ENCODE measurements at places on chromosomes 1 and 21.

DNA sequence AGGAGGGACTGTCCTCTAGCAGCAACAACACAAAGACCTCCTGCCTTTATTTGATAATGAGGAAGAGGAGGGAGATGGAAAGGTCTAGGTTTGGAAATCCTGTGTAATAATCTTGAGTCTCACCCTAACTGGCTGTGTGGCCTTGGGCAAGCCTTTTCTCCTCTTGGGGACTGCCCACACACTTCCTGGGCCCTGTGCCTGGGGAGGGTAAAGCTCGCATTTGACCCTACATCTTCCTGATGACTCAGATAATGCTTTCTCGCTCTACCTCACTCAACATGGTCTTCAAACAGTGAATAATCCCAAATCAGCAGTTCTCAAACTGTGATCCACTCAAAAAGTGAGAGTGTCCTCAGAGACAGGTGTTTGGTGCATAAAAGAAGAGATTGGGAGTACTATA is 81.2 kb downstream of the VWA5B1 start:
- DNase-seq = no peak

DNA sequence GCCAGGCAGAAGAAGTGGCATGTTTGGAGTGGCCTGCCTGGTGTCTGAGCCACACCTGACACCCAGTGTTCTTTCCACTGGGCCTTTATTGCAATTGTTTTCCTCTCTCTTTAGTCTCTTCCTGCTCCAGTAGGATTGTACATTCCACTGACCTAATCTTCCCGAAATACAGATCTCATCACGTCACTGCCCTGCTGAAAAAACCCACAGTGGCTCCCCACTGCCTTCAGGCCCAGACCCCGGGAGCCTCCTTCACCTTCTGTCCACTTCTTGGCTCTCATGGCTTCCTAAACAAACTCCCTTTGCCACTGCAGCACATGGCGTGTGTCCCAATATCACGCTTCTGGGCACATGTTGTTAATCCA is 25.3 kb upstream of the ATP5PO start:
- no peak for DNase-seq

DNA sequence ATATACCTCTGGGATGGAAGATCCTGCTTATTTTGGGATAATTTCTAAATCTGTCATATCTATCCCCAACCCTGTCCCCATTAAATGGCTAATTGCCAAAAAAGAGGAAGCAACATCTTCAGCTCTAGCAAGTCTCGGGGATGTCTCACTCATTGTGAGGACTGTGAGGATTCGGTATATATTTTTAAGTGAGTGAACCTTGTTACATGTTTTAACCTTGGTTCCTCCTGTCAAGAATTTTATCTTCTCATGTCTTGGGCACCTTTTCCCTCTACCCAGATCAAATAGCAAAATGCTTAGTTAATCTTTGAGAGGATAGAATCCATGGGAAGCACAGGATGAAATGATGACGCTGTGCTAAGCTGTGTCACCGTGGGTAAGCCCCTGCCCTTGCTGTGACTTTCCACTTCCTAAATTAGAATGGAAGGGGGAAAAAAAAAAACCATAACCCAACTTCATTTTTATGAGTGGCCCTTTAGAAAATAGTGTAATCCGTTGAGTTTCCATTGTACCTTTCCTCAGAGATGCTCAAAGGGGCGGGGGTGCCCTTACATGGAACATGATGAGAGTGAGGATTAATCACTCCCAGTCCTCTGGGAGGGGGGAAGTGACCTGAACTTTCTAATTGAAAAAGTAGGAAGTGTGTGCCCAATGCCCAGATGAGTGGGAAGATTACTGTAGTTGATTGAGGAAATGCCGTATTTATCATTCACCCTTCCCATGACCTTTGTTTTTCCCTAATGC is 7.6 kb downstream of the ATP1A1 start:
- no peak for DNase-seq

GRCh38 chr1:980602-981395 is 1.1 kb downstream of the PERM1 start:
- no peak for DNase-seq

DNA sequence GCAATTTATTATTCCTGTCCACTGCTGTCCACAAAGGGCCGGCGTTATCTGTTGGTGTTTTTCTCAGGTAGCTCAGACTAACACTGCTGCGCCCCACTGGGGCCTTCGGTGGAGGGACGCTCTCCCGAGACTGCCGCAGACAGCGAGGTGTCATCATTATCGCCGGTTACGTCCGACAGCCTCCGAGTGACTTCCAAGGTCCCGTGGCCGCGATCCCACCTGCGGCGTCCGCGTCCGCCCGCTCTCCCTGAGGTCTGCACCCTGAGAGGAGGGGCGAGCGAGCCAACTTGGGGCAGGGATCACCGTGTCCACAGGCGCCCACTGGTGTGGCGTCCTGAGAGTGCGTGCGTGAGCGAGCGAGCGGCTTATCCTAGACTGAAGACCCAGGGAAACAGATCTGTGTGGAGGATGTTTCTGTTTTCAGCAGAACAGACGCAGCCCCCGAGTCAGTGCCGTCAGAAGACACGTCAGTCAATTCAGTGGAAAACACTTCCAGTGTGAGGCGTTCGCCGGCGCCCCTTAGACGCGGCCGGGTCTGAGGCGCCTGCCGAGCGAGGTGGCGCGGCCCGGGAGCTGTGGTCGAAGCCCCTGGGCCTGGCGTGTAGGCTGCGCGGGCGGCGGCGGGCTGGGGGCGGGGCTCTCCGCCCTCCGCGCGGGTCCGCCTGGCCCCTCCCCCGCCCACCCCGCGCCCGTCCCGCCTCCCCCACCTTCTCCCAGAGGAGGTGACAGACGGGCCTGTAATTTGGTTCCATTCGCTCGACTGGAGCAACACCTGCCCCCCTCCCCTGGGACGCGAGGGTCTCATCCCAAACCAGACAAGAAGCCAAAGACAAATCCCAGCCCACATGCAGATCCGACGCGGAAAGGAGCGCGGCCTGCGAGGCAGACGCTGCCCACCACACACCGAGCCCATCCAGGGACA is 12.6 kb downstream of the NHLH2 start:
- no peak for DNase-seq

DNA sequence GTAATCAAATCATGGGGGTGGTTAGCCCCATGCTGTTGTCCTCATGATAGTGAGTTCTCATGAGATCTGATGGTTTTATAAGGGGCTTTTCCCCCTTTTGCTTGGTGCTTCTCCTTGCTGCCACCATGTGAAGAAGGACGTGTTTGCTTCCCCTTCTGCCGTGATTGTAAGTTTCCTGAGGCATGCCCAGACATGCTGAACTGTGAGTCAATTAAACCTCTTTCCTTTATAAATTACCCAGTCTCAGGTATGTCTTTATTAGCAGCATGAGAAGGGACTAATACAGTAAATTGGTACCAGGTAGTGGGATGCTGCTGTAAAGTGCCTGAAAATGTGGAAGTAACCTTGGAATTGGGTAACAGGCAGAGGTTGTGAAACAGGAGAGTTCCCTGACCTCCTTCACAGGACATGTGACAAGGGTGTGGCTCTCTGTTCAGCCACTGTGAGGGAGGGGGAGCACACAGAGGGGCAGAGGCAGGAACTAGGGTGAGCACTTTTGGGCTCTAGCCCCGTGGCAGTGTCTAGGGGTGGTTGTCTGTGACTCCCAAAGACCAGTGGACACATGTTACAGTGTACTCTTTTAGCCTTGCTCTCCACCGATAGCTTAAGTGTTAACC is 105.3 kb downstream of the BACH1 start:
- DNase-seq = no peak

DNA sequence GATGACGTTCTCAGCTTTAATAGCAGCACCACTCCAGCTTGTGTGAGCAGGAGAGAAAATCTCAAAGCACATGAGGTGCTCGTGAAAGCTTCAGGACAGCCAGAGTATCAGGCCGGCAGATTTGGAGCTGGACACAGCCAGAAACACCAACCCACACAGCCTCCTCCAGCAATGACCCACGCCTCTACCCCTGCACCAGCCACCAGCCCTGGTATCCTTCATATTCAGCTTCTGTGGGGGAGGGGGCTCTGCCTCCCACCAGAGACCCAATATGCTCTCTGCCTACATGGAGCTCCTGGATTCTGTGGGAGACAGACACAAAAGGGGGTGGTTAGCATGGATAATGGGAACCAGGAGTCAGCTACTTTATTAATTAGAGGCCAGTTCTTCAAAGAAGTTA is 133.6 kb upstream of the FMN2 start:
- DNase-seq = no peak

- DNase-seq = no peak
Observed at GRCh38 chr1:118159569-118159968, 25.5 kb downstream of the SPAG17 start.

DNA sequence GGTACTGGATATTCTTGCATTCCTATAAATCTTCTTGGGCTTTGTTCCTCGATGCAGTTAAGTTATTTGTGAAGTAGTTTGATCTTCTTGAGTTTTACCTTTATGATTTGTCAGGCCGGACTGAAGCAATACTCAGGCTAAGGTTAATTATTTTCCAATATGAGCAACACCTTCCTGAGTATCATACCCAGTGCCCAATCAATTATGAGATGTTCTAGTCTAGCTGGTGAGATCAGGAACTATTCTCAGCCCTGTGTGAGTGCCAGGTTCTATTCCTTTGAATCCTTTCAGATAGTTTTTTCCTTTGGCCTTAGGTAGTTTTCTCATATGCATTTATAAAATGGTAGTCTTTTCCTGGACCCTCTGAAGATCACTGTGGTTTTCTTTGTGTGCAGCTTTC is 92.5 kb downstream of the SCMH1 start:
- no peak for DNase-seq

DNA sequence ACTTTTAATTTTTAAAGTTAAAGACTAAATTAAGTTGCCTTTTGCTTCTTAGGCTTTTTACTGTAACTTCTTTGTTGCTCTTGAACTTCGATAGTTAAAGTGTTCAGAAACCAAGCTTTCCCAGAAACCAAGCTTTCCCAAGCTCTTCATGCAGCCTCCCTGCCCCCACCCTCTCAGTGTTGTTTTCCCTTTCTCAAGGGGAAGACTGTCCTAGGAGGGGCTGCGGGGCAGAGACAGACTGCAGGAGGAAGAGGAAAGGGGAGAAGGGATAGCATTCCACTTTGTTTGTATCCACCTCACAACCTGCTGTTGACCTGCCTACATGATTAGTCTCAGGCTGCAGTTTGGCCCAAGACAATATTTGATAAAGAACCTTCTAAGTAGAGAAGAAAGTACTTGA is 39.0 kb upstream of the DIPK1A start:
- DNase-seq = no peak

DNA sequence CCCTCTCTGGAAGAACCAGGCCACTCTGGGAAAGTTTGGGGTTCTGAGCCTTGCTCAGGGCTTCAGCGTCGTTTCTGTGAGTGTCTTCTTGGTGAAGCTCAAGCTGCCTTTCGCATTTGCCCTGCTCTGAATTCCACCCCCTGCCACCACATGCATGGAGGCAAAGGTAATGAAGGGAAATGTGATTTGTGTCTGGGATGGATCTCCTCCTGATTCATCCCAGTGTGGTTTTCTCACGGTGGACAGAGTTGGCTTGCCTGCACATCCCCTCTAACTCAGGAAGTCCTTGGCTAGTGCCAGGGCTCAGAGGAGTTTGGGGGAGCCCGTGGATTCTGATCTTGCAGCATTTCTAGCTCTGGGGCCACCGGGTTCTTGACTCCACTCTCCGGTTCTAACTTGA is 173.6 kb upstream of the RAB4A start:
- DNase-seq = no peak

DNA sequence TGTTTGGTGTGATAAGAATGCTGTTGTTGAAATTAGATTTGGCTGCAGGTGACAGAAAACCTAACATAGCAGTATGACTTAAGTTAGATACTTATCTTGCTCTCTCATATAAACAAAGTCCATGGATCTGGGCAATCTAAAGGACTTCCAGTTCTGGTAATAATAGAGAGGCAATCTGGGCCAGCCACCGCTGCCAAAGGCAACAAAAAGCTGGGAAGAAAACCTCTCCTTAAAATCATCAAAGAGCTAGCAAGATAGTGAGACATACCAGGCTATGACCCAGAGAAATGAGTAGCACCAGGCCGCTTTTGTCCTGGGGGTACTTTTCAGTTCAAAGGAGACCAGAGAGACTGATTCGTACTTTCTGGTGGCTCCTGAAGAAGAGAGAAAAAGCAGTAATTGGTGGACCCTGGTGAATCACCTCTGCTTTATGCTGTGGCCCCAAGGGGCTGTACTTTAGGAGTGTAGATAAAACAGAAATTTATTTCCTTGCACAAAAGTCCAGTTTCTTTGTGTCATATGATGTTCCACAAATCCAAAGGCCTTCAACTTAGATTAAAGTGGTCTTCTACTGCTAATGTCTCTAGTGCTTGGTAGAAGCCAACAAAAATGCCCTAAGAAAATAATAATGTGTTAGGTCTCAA is 125.4 kb downstream of the TBX19 start:
- DNase-seq = no peak

GRCh38 chr1:202852163-202852904 is 36.6 kb downstream of the RABIF start:
- peak; percentile 60 for DNase-seq

GRCh38 chr1:20723159-20723536 is 5.3 kb upstream of the KIF17 start:
- DNase-seq = no peak

GRCh38 chr1:220301630-220302029 is 29.4 kb upstream of the RAB3GAP2 start:
- DNase-seq = no peak

DNA sequence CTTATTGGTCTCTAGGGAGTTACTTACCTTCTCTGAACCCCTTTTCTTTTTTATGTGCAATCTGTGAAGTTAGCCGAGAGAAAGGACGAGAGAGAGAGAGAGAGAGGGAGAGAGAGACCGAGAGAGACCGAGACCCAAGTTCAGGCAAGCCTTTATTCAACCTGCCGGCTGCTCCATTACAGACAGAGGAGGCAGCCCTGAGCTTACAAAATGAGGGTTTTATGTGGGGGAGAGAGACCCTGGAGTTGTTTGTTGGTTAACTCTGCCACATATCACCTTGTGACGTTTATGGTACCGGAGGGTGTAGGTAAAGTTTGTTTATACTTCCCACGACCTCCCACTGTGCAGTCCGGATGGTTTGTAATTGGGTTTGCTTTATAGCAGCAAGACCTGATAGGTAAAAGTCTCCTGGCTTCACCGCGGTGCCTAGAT is 1.5 kb upstream of the MCOLN3 start:
- DNase-seq = no peak
